ENCODE measurements at places on chromosomes 3 and 15.

DNA sequence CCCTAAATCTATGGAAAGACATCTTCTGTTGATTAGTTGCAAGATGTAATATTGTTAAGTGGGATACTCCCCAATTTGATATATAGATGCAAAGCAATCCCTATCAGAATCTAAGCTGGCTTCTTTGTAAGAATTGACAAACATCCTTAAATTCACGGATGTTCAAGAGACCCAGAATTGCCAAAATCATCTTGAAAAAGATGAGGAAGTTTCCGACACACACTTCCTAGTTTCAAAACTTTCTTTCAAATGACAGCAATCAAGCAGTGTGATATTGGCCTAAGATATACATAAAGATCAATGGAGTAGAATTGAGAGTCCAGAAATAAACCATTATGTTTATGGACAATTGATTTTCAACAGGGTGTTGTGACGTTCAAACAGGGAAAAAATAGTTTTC is 383.6 kb downstream of the LPP start:
- no peak for DNase-seq

- DNase-seq = peak; percentile 68
These were observed 1.9 kb upstream of the VWA5B2 start for GRCh38 chr3:184227481-184227935.

DNA sequence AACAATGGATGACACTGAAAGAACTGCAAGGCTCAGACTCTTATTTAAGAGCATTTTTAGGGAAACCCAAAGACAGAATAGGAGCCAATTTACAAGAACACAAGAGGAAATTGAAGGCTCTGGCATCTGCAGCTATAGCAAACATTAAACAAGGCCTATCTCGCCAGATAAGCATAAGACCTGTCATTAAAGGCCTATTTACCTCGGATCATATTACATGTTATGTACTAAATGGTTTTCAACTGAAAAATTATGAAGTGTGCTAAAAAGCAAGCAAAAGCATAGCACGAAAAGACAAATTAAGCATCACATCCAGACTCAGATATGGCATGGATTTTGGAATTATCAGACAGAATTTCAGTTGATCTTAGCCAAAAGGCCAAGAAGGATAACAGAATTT is 617.1 kb downstream of the SQOR start:
- no peak for DNase-seq

- no peak for DNase-seq
These were observed 95.0 kb upstream of the FNDC3B start for GRCh38 chr3:171944118-171945016.

- DNase-seq = no peak
These were observed 308.7 kb downstream of the MAGI1 start for GRCh38 chr3:65729973-65730372.

DNA sequence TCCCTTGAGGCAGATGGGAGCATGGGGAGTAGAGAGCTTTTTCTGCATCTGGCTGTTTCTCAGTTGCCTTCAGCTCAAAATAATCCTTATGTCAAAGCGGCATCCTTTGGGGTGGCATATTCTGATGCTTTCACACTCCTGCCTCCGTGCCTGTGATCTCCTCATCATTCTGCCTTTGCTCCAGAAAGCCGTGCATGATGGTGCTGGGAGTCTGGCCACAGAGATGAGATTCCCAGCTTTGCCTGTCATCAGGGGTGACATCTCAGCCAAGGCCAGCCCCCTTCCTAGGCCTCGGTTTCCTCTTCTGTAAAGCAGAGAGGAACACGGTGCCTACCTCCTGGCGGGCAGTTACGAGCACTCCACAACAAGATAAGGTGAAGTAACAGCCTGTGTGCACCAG is 96.3 kb upstream of the ALDH1A3 start:
- DNase-seq = no peak

DNA sequence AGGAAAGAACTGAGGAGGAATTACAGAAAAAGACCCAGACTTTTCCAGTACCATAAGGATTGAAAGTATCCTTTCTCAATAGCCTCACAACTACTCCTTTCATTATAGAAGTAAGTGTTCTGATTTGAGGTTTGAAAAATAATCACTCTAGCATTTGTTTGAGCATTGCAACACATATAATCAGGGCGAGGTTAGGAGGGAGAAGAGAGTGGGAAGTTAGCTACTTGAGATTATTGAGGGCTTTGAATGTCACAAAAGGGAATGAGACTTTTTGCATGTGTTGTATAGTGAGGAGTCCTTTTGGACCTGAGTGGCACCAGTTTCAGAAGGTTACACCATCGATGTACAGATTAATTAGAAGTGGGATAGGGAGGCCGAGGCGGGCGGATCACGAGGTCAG is 65.2 kb upstream of the TNIK start:
- DNase-seq = no peak

- peak; percentile 56 for DNase-seq
These were observed 52.8 kb downstream of the SEMA5B start for GRCh38 chr3:122974764-122975162.

DNA sequence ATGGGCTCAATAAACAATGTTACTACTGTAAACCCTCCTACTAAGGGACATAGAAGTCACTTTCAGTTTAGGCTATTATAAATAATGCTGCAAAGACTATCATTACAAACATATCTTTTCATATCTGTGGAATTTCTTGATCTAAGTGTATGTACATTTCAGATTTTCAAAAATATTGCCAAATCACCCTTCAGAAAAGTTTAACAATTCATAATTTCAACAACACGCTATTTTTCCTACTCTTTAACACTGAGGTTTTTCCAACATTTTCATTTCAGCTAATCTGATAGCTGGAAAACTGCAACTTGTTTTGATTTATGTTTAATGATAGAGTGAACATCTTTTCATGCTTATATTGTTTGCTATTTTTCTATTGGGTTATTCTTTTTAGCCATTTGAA is 69.0 kb downstream of the ALDH1A2 start:
- no peak for DNase-seq

- no peak for DNase-seq
These were observed 9.2 kb upstream of the LDHAL6B start for GRCh38 chr15:59197454-59197853.

- DNase-seq = peak; percentile 14
These were observed 145.0 kb downstream of the NEK10 start for GRCh38 chr3:27224197-27224596.

DNA sequence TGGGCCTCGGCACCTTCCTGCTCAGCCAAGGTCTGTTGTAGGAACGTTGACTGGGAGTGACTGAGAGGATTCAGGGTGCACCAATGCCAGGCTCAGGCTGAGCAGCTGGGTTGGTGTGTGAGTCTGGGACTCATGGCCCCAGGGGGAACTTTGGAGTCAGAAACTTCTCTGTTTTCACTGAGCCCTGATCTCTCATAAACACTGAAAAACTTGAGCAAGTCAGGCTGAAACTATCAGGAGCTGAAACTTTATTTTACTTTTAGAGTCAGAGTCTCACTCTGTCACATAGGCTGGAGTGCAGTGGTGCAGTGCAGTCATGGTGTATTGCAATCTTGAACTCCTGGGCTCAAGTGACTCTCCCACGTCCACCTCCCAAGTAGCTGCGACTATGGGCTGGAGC is 3.0 kb downstream of the TRAK1 start:
- no peak for DNase-seq

GRCh38 chr15:42048821-42049200 is 28.0 kb upstream of the PLA2G4E start:
- no peak for DNase-seq

DNA sequence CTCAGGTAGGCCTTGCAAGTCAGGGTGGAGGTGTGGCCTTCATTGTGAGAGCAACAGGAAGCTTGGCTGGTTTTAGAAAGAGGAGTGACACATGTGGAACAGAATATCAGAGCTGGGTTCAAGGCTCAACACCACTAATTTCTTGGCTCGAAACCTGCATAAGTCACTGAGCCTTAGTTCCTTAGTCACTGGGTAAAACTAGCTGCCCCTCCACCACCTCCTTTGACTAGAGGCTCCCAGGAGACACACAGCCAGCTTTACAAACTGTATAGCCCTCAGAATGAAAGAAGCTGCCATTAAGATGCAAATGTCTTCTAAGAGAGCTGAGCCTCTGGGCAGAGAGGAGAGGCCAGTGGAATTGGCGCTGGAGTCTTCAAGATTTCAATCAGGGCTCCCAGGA is 67.7 kb downstream of the CERS3 start:
- DNase-seq = no peak

- peak; percentile 12 for DNase-seq
These were observed 46.6 kb upstream of the MDFIC2 start for GRCh38 chr3:70358978-70359580.

DNA sequence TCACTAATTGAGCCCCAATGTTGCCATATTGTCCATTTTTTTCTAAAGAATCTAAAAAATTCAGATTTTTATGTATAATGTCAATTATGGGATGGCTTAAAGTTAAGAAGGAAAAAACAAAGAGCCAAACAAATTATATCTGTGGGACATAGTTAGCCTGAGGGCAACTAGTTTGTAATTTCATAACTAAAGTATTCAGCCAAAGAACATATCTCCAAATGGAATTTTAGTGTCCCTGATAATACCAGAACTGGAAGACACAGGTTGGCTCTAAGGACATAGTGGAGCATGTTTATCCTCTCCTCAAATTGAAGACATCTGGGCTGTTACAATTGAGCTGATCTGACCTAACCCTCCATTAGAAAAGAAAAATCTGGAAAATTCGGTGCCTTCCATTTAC is 144.2 kb downstream of the IL1RAP start:
- no peak for DNase-seq

GRCh38 chr3:57093971-57094535 is 33.6 kb downstream of the SPATA12 start:
- no peak for DNase-seq

DNA sequence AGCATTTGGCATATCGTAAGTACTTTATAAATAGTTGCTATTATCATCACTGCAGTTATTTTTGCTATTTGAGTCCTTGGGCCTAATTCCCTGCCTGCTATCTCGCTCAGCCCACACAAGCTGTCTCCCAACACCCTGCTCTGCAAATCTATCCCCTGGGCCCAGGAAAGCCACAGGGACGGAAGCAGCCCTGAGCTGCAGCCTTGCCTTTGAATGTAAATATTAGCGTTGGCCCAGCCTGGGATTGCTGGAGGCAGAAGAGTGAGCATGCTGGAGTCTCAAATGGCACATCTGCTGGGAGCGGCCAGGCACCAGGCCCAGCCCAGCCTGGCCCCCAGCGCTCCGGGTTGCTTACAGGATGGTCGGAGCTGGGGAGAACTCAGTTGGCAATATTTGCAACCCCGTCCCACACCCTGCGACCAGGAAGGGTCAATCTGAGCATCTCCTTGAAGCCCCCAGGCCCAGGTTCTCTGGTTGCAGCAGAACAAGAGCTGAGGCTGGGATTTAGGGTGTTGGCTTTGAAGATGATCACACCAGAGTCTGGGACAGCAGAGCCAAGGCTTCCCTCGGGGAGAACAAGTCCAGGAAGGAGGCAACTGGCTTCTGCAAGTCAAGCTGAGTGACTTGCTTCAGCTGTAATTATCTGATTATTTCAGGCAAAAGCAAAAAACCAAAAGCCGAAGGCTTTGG is 529.6 kb downstream of the SHQ1 start:
- DNase-seq = no peak

DNA sequence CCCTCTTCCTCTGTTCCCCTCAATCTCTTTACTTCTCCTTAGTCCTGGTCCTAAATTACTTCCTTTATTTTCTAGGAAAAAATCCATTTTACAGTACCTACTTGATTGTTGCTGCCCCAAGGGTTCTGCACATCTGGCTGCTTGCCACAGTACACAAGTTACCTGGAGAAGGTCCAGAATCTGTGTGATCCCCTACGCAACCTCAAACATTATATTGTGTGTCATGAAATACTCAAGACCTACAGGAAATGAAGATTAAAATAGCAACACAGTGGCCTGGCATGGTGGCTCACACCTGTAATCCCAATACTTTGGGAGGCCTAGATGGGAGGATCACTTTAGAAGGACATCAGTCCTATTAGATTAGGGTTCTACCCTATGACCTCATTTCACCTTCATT is 48.7 kb downstream of the PRKAR2A start:
- no peak for DNase-seq

- no peak for DNase-seq
These were observed 3.7 kb upstream of the CCK start for GRCh38 chr3:42269647-42270046.

DNA sequence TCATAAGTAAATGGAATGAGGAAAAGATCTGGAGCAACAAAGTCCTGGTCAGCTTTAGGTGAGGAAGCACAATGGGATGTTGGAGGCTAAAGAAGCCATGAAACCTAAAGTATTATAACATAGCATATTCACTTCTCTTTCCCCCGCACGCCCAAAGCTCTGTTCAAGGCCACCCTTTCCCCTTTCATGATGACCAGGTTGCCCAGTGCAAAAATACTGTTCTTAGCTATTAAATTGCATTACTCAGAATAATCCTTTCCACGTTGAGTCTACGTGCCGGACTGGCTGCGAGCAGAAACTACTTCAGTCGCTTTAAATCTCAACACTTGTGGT is 589 bp upstream of the MAPKBP1 start:
- no peak for DNase-seq

DNA sequence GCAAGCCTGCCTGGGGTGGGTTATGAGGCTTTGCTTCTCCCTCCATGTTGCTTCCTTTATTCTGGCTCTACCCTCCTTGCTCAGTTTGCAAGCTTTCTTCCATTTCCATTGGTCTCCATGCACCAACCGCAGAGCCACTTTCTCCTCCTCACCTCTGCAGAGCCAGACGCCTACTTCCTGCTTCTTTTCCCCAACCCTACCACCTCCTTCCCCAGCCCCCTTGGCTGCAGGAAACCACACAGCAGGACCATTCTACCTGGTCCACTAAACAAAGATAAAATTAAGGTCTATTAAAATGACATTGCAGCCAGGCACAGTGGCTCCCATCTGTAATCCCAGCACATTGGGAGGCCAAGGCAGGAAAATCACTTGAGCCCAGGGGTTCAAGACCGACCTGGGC is 10.0 kb upstream of the CAV3 start:
- DNase-seq = no peak

DNA sequence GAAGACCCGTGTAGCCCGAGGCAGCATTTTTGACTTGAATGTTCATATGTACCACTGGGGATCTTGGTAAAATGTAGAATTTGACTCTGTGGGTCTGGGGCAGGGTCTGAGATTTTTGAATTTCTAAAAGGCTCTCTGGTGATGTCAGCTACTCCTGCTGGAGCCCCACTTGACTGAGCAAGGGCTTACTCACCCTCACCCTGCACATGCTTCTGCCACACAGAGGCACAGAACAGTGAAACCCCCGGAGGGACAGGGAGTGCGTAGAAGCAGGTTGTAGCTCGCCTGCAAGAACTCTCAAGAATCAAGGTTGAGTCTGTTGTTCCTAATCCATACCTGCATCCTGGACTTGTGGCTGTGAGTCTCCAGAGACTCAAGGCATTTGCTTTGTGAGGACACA is 41.1 kb downstream of the SLCO3A1 start:
- no peak for DNase-seq

All from urothelium cell line (cell line).